ENCODE measurements at places on chromosomes 5 and 9.

GRCh38 chr5:10220248-10220647 is 29.4 kb downstream of the ATPSCKMT start:
- peak; percentile 38 for DNase-seq

DNA sequence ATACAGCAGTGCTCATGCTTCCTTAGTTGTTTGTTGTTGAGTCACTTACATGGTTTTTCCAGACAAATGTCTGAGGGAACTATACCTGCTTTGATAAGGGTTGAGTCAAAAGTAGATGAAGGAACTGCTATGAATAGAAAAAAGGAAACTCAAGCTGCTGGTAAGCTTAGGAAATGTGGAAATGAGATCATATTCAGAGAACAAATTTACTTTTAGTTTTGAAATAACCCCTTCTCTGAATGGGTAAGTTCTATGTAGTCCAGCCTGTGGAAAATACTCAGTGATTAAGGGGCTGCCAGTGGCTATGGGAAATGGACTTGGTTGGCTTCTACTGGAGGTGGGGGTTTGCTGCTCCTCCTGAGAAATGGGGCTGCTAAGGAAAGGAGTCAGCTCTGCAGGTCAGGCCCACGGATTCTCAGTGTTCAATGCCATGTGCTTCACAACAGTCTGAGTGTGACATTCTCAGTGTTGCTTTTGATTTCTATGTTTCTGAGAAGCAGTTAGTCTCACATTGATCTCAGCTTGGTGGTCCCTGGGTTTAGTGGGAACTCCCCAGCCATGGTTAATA is 47.7 kb upstream of the GLRX start:
- no peak for DNase-seq

- DNase-seq: no peak
Observed at GRCh38 chr5:118506217-118506852, 482.0 kb downstream of the DTWD2 start.

DNA sequence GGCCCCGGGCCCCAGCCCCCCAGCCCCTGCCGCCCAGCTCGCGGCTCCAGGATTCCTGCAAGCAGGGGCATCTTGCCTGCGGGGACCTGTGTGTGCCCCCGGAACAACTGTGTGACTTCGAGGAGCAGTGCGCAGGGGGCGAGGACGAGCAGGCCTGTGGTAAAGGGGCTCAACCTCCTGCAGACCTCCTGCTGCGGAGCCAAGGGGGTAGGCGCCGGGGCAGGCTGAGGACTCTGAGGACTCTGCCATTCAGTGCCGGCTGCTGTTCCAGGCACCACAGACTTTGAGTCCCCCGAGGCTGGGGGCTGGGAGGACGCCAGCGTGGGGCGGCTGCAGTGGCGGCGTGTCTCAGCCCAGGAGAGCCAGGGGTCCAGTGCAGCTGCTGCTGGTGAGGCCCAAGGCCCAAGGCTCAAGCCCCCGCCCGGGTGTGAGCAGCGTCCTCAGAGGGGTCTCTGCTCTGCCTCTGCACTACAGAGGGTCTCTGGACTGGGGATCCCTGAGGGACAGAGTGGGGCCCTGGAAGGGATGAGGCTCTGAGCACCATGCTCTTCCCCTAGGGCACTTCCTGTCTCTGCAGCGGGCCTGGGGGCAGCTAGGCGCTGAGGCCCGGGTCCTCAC is 3.4 kb downstream of the MAMDC4 start:
- DNase-seq: no peak
